ENCODE measurements at places on chromosomes 16 and 17.

- no peak for DNase-seq
These were observed 33.5 kb downstream of the WSB1 start for GRCh38 chr17:27327397-27327796.

DNA sequence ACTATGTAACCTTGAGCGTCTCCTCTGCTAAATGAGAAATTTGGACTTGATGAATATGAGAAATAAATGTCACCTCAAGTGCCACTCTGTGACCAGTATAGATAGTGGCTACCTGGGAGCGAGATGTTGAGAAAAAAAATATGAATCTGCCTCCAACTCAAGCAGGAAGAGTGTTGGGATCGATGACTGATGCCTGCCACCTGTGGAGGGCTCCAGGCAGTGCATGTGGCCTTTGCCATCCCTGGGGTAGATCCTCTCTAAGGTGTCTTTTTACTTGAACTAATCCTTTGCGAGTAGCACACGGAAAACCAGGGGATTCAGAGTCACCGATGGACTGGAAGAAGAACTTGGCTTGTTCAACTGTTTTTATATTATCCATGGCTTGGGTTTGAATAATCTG lies 9.4 kb downstream of the CCDC182 start:
- no peak for DNase-seq

GRCh38 chr17:49514071-49514721 lies 19.1 kb downstream of the NGFR start:
- no peak for DNase-seq

- no peak for DNase-seq
These were observed 78.9 kb downstream of the CMIP start for GRCh38 chr16:81523387-81524115.

DNA sequence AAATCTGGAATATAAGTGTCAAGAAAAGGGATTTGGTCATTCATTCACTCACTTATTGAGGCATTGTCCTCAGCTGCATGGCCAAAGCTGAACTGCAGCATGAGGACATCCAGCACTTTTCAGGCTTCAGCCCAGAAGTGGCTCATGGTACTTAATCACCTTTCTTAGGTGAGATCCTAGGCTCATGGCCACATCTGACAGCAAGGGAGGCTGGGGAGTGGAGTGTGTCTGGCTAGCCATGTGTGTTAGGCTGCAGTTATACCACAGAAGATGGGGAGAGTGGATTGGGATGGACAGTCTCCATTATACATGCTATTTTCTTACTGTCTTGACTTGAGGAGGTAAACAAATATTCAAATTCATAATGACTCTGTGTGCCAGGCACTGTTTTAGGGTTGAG lies 68.8 kb downstream of the SHISA6 start:
- no peak for DNase-seq

- no peak for DNase-seq
These were observed 45.9 kb upstream of the KIFC3 start for GRCh38 chr16:57848181-57848580.

DNA sequence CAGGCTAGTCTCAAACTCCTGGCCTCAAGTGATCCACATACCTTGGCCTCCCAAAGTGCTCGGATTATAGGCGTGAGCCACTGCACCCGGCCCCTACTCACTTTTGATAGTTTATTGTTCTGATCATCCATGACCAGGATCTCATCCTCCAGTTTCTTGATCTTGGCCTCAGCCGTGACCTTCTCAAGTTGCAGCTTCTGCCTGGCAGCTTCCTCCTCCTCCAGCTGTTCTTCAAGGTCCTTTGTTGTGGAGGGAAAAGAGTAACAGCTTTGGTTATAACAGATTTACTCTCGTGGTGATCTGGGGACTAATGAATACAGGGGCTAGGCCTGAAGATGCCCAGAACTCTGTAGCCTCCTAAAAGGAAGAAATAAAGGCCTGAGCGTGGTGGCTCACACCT lies 89.9 kb downstream of the NDE1 start:
- no peak for DNase-seq
